ENCODE measurements at places on chromosomes 5 and 9.

GRCh38 chr5:115214541-115214940 lies 44.8 kb upstream of the TRIM36 start:
- no peak for DNase-seq

- no peak for DNase-seq
Measured at GRCh38 chr9:137880976-137881530, 3.5 kb downstream of the CACNA1B start.

DNA sequence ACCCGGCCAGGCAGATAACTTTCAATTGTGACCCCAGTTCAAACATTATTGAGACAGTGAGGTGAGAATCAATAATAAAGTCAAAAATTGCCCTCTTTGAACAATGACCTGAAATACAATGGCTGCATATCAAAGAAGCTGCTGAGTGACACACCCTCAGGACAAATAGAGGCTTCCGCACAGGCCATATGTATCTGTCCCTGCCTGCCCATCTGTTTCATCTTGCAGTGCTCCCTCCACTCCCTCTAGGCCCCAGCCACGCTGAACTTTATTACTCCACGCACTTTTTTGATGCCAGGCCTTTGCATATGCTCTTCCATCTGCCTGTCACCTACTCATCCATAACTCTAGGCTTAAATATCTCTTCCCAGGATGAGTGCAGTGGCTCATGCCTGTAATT lies 15.9 kb upstream of the PFDN1 start:
- no peak for DNase-seq

DNA sequence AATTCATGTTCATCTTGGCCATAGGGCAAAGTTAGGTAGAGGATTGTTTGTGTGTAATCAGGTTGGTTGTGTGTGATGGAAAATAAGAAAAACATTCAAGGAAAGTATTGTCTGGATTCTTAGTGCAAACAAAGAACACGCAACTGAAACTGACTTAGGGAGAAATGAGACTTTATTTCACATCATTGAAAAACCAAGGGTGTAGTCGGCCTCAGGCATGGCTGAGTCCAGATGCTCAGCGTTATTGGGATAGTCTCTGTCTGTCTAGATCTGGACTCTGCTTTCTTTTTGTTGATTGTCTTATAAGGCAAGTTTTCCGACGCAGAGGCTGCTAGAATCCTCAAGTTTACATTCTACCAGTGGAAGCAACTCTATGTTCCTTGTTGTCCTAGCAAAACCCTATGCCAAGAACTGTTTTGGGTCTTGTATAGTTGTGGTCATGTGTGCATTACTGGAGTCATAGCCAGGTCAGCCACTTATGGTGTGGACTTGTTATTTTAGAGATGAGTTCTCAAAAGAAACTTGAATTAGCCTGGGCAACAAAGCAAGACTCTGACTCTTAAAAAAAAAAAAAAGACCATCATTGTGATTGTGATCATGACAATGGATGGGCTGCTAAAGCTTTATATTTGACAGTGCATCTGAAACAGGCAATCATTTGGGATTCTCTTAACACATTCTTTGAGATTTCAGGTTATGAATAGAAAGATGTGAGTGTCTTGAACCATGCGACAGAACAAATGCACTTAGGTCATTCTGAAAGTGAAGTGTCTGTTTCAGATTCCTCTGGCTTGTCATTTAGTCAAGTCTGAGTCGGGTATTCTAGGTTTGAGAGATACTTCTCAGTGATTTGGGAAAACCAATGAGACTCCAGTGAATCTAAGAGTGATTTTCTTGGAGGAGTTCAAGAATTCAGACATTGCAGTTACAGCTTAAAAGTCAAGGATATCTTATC lies 82.6 kb downstream of the DOCK2 start:
- no peak for DNase-seq

- DNase-seq: no peak
Measured at GRCh38 chr9:98410185-98410697, 154.8 kb upstream of the TBC1D2 start.

DNA sequence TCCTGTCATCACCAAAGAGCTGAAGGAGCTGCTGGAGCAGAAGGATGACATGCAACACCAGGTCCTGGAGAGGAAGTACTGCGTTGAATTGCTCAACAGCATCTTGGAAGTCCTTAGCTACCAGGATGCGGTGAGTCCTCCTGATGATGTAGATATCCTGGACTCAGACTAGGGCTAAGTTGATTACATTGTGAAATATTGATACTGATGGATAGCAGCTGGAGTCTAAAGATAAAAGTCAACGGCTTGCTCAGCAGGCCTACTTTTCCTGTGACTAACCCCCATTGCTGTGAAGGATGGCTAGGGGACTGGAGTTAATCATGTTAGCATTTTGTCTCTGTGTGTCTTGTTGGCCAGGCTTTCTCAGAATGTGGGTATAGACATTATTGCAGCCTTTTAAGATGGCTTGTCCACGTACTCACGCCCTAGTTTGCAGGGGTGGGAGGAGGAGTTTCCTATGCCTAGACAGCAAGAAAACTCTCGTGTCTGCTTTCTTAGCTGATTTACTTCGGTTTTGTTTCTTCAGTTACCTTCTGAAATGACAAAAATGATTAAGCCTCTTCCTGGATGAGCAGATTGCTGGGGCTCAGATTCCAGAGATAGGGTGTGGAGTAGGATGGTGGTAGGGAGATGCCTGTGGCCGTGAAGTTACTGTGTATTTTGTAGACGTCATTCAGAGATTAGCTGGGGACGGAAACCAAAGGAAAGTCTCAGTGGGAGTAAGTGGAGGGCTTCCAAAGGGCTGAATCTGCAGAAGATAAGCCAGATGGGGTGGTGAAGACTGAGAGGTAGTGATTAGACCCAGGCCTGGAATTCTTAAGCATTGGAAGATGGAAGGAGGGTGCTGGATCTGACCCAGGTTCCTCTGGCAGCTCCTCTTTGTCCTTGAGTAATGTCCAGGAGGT lies 166.3 kb downstream of the DOCK2 start:
- no peak for DNase-seq

GRCh38 chr9:90505695-90506094 lies 136.9 kb downstream of the DIRAS2 start:
- no peak for DNase-seq

- no peak for DNase-seq
Measured at GRCh38 chr5:2534251-2534650, 217.2 kb downstream of the IRX2 start.
